ENCODE measurements at places on chromosomes 16 and 17.
A peak's percentile ranks its signal among the peaks of the same experiment; 100 is the strongest.

GRCh38 chr17:18371455-18371854 is 6.1 kb upstream of the EVPLL start:
- no peak for DNase-seq

GRCh38 chr17:80346498-80347275 is 68.3 kb upstream of the ENDOV start:
- no peak for DNase-seq

DNA sequence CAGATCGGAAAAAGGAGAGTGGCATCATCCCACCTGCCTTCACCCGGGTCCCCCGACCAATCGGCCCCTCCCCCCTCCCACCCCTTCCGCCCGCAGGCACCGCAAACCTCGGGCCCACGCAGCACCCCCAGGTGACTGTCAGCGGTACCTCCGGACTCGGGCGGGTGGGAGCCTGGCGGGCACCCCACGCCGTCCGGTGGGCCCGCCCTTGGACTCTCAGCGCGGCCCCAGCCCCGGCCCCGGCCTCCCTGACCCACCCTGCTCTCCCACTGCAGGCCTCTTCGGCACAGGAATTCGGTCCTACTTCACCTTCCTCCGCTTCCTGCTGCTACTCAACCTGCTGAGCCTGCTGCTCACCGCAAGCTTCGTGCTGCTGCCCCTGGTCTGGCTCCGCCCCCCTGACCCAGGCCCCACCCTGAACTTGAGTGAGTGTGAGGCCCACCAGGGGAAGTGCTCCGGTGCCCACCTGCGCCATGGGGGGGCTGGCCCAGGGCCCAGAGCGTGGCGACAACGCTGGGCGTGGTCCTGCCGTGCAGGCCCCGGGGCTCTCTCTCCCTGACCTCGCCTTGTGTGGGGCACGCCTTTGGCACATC is 1.6 kb downstream of the TMC8 start:
- no peak for DNase-seq

GRCh38 chr16:69744363-69745231 is 10.1 kb downstream of the NOB1 start:
- no peak for DNase-seq

GRCh38 chr17:46201491-46201890 is 8.3 kb upstream of the KANSL1 start:
- DNase-seq: no peak

DNA sequence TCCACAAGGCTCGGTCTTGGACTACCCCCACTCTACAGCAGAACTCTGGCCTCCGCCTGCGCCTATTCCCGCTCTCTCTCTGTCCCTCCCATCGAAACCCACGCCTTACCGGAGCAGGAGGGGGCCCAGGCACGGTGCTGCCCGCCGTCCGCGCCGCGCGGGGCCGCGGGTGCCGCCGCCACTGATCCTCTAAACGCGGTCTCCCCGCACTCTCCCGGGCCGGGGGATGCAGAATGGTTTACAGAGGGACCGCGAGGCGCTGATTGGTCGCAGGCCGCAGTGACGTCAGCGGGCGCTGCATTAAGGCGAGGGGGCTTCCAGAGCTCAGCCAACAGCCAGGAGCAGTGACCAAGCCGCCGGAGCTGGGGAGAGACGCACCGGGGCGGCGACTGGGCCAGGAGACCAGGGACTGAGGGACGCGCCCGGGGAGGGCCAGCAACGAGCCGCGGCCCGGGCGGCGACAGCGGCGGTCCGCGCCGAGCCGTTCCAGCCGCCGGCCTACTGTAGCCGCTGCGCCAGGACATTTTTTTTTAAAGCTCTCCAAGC is 747 bp upstream of the LHX1 start:
- peak; percentile 68 for DNase-seq

DNA sequence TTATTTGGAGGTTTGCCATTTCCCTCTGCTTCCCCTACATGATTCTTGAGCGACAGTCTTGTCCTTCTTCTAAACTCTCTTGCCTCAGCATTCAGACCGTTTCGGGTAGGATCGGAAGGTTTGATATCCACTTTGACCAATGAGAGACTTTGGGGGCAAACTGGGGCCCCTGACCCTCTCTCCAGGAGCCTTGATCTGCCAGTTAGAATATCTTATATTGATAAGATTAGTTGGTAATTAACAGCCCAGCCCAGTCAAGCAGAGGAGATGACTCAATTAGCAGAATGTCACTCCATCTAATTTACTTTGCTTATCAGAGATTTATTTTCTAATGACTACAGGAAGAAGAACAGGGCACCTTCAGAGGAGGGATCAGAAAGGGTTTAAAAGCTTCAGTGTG is 532.8 kb downstream of the XYLT1 start:
- DNase-seq: no peak

- DNase-seq: no peak
Measured at GRCh38 chr17:15321556-15322251, 19.7 kb downstream of the TEKT3 start.

GRCh38 chr16:49574826-49575225 is 201.2 kb downstream of the C16orf78 start:
- no peak for DNase-seq

DNA sequence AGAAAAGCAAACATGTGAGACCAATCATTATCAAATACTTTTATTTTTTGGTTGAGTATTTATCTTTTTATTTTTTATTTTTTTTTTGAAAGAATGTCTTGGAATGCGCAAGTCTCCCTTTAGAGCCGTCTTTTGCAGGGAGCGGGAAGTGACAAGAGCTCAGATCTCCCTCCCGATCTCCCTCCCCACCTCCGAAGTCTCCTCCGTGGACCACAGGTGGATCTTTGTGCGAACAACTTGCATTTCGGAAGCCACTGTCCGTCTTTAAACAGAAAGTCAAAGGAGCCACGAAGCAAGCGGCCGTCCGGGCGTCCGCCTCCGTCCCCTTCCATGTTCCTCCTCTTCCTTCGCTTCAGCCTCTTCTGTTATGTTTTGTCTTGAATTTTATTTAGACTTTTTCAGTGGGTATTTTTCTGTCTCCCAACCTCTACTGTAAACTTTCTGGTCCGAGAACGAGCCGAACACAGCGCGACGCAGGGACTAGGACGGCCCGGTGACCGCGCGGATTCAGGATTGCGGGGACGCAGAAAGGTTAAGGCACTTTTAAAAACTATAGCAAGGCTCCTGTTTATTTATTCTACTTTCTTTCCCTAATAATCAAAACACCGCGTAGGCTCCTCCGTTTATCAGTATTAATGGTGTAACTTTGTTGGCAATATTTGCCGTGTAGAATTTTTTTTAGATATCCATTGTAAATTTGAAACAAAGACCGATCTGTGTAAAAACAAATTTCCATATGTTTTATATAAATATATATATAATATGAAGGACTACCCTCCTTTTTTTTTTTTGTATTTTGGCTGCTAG is 3.3 kb downstream of the FOXF1 start:
- DNase-seq: no peak

DNA sequence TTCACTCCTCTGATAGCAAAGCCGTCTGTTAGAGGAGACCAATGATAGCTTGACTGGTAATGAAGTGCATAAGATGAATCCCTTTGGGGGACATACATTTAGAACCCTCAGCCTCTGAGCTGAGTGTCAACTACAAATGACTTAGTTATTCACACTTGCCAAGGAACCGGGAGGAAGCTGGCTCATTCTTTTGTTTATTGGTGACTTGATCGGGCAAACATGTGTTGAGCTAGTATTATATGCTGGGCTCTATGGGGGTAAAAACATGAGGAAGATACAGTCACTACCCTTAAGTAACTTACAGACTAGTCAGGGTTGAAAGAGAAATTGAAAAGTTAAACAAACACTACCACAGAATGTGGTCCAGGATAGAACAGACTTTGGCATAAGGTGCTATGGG is 3.0 kb downstream of the CCL16 start:
- no peak for DNase-seq

DNA sequence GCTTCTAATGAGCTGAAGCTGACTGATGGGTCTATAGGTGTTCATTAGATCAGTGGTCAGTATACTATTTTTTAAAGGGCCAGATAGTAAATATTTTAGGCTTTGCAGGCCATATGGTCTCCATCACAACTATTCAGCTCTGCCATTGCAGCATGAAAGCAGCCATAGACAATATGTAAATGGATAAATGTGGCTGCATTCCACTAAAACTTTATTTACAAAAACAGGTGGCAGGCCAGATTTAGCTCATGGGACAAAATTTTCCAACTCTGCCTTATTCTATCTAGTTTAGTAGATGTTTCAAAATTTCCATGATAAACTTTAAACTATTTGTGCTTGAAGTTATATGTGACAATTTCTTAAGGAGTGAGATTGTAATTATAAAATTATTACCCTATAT is 339.3 kb downstream of the ABCC12 start:
- no peak for DNase-seq

GRCh38 chr17:3529817-3530741 is 27.5 kb downstream of the TRPV3 start:
- no peak for DNase-seq

DNA sequence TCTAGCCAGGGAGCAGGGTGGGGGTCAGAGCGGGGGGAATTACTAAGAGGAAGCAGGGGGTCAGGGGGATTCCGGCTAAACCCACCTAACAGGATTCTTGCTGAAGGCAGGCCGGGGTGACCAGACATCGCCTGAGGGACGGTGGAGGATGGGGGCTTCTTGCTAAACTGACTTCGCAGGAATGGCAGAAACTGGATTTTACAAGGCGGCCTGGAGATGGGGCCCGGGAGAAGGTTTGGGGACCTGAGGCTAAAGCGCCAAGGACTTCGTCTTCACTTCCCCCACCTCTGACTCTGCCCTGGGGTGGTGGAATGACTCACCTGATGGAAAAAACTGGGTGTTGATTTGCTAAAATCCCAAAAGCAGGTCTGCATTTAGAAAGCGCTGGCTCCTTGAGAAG is 23.5 kb downstream of the LGALS3BP start:
- no peak for DNase-seq

GRCh38 chr16:8199390-8199789 is 390.9 kb downstream of the TMEM114 start:
- no peak for DNase-seq

GRCh38 chr16:11136600-11136999 is 119.4 kb downstream of the SOCS1 start:
- peak; percentile 49 for DNase-seq

GRCh38 chr17:79400989-79401703 is 209.7 kb downstream of the RBFOX3 start:
- DNase-seq: peak; percentile 95

GRCh38 chr16:86121374-86122010 is 222.5 kb downstream of the IRF8 start:
- DNase-seq: no peak

GRCh38 chr17:82304826-82305726 is 12.3 kb downstream of the CD7 start:
- DNase-seq: no peak

- DNase-seq: no peak
Measured at GRCh38 chr17:81527591-81528383, at the start of gene FSCN2. Gene FSCN2 (plus strand): TSS chr17:81528377. CDS start chr17:81528532, 155 bp downstream.

- DNase-seq: no peak
Measured at GRCh38 chr17:1542316-1542715, 20.3 kb downstream of the PITPNA start.
